Posterior cingulate gyrus (tissue), 11 donors: ENCODE measurements at places on chromosomes 3 and 15.

- DNase-seq, result no peak
Observed at GRCh38 chr15:95656595-95656994, 673.9 kb upstream of the NR2F2 start.

- no peak for DNase-seq
Observed at GRCh38 chr3:134315286-134316106, 58.8 kb downstream of the AMOTL2 start.

DNA sequence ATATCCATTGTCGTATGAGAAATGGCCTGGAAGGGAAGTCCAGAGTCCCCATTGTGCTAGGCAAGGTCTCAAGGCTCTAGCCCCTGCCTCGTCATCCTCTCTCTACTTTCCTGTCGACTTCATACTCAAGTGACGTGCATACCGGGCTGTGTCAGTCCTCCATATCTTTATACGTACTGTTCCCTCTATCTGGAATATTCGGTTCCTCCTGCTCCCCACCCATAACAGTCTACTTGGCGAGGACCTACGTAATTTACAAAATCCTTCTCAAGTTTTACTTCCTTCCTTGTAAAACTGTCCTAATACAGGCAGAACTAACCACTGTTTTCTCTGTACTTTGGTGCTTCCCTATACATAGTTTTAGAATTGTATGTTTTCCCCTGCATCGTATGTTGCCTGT lies 2.2 kb upstream of the ALPK3 start:
- no peak for DNase-seq

- peak; percentile 88 for DNase-seq
Observed at GRCh38 chr15:80788536-80788935, 9.4 kb downstream of the CEMIP start.

GRCh38 chr3:48631516-48632448 lies 3.5 kb downstream of the SLC26A6 start:
- no peak for DNase-seq

DNA sequence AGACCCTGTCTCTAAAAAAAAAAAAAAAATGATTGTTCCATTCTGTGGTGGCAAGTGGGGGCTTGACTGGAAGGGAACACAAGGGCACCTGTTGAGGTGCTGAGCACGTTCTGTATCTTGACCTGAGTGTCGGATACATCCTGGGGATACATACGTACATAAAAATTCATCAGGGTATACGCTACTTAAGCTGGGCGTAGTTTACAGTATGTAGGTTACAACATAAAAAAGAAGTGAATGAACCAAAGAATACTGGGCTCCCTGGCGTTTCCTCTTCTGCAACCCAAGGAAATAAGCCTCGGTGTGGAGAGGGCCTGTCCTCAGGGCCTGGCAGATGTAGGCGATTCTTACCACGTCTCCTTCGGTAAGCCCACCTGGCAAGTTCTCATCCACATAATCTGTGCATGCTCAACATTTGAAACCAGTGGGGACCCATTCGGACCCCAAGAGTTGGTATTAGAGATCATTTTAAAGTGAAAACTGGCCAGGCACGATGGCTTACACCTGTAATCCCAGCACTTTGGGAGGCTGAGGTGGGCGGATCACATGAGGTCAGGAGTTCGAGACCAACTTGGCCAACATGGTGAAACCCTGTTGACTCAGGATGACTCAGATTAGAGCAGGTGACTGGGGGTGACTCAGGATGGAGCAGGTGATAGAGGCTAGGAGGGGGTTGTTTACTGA lies 5.1 kb upstream of the MUC20 start:
- no peak for DNase-seq

DNA sequence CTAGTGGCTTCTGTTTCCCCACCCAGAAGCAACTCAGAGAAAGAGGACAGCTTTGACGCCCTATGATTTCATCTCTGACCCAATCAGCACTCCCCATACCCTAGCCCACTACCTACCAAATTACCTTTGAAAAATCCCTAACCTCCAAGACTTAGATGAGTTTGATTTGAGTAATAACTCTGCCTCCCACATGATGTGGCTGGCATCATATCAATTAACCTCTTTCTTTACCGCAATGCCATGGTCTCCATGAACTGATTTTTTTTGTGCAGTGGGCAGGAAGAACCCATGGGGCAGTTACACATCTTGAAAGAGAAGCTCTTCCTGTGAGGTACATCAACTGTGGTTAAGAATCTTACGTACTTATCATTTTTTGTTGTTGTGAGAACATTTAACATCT lies 25.5 kb upstream of the APOD start:
- no peak for DNase-seq

DNA sequence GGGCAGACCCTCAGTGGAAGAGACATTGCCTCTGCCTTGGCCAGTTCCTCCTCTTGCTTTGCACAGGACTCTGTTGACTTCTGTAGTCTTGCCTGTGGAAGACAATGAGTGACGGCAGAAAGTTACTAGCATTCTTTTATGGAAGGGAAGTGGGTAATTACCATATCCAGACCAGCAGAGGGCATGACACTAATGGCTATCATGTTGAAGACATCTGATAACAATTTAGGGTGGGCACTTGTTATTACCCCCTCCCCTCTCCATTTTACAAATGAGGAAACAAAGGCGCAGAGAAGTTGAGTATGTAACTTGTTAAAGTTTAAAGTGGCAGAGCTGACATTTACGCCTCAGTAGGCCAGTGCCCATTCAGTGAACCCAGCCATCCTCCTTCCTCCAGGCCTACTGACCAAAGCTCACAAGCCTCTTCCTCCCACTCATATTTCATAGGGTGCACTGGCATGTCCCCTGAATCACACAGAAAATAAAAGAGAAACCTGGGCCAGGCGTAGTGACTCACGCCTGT lies 48.2 kb upstream of the FMN1 start:
- DNase-seq, result no peak

DNA sequence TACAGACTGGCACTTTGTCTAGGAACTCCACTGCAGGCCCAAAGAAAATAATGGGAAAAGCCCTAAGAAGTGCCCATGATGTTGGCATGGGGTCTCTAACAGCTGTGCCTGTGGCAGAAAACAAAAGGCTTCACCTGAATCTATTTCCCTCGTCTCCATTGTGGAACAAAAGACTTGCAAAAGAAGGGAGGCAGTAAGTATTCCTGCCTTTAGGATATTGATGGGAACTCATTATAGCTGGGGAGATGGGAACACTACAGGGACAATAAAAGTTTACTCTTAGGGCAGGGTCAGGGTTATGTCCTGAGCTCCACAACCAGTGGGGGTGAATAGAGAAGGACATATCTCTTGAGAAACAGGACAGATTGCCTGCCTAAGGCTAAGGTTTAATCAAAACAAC lies 930.6 kb upstream of the EPHA6 start:
- no peak for DNase-seq

DNA sequence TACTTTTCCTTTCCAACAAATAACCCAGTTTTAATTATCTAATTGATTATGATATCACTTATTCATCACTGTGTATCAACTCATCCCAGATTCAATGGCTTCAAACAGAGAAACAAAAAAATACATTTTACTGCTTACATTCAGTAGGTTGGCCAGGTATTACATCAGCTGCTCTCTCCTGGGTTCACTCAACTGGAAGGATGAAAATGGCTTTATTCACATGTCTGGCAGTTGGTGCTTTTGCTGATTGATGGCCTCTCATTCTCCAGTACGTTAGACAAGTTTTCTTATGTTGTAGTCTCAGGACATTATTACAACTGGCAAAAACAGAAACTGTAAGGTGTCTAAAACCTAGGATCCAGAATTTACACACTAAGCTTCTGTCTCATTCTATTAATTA lies 811.0 kb upstream of the ALCAM start:
- DNase-seq, result no peak

DNA sequence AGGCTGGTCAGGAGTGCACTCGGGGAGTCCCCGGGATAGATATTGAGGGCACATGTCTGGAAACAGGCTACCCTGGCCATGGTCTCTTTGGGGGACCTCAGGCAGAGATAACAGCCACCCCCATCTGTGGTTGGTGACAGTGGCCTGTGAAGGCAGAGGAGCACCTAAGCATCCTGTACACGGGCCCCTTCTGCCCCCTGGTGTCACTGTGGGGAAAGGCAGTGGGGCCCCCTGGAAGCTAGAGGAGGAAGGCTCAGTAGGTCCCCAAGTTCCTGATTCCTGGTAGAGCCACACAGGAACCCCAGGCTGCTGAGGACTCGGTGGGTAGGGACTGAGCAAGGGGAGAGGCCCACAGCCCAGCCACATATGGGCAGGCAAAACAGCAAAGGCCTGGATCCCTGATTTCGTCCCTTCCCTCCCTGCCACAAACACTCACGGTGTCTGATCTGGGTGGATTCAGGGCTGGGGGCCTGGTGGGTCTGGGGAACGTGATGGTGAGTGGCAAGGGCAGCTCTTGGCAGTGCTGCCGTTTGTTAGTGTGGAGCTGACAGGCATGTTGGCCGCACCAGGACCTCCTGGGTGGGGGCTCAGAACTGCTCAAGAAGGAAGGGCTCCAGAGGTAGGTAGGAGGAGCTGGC lies 14.1 kb upstream of the CXCR6 start:
- DNase-seq, result peak; percentile 30

GRCh38 chr15:65743637-65744252 lies 48.3 kb downstream of the DENND4A start:
- DNase-seq, result no peak

- no peak for DNase-seq
Observed at GRCh38 chr15:89136818-89137772, 48.8 kb downstream of the ABHD2 start.

DNA sequence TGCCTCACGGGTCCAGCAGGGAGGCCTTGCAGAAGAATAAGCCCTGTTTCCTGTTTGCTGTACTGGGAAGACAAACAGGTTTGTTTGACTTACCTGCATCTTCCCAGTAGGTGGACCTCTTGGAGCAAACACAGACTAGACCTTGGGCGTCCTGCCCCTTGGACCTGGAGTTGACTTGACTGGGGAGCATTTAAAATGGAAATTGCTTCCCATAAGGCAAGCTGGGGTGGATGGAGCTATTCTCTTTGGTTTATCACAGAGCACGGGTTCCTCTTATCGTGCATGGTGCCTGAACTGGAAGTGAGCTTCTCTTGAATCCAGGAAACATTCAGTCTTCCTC lies 151.4 kb downstream of the RPLP1 start:
- no peak for DNase-seq

DNA sequence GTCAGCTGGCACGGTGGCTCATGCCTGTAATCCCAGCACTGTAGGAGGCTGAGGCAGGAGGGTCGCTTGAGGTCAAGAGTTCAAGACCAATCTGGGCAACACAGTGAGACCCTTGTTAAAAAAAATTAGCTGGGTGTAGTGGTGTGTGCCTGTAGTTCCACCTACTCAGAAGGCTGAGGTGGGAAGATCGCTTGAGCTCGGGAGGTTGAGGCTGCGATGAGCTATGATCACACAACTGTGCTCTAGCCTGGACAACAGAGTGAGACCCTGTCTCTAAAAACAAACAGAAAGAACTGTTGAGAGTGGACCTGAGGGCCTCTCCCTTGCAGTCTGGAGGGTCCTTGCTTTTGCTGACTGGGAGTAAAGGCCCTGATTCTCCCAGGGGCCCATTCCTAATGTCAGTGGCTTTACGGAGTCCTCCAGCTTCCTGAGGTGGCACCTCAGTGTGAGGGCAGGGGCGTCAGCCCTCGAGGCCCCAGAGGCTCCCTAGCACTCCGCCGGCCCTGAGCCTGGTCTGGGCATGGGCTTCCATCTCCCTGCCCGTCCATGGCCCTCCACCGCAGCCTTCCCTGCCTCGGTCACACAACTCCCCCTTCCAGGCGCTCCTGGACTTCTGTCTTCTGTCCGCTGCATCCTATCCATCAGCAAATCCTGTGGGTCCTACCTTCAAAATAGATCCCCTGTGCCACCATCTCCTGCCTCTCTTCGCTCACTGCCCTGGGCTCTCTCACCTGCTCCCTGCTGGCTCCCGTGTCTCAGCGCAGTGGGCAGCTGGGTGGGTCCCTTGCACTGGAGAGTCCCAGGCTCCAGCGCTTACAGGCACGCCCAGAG lies 19.0 kb downstream of the FBLN2 start:
- DNase-seq, result no peak

GRCh38 chr15:28955993-28956421 lies 70.2 kb downstream of the APBA2 start:
- no peak for DNase-seq

- no peak for DNase-seq
Observed at GRCh38 chr3:49916686-49917085, 12.9 kb downstream of the MON1A start.

DNA sequence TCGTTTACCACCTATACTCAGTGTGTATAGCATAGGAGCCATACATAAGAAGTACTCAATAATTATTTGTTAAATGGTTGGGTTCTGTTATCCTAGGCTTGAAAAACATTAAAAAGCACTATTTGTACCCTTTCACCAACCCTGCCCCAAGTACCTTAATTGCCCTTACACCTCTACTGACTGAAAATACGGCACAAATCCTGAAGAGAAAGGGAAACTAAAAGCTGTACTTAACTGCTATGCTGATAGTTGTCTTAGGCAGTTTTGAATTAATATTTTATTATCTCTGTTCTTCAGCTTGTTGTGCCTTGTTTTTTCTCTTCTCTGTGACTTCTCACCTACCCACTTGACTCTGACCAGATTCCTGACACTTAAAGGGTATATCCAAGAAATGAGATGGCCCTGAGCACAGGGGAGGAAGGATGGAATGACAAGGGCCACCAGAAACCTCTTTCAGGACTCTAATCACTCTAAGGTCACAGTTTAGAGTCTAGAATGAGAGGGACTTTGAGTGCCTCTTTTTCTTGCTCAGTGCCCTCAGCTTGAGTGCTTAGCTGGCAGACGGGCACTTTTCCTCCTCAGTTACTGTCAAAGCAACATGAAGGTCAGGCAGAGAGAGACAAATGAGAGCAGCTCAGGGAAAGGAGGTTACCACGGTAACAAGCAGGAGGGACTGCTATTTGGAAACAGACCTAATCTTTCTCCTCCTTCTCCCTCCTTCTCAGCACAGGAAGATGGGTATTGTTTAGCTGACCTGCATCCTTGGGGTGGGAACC lies 136.5 kb downstream of the ZNF609 start:
- no peak for DNase-seq

- no peak for DNase-seq
Observed at GRCh38 chr3:156483961-156484787, 70.7 kb downstream of the SSR3 start.

DNA sequence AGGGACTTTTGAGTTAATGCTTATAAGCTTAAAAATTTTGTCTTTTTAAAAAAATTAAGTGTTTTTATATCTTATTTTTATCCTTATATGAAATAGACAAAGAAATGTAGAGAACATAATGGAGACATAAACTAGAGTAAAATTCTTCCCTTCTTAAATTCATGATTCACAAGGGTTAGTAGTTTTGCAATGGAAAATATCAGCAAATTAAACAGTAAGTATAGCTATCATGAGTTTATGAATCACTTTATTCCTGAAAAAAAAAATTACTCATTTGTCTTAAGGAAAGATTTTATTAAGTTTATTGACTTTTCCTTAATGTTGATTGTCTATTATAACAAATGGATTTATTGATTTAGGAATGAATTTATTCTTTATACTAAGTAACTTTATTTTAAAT lies 4.3 kb downstream of the ATP6V1A start:
- no peak for DNase-seq

DNA sequence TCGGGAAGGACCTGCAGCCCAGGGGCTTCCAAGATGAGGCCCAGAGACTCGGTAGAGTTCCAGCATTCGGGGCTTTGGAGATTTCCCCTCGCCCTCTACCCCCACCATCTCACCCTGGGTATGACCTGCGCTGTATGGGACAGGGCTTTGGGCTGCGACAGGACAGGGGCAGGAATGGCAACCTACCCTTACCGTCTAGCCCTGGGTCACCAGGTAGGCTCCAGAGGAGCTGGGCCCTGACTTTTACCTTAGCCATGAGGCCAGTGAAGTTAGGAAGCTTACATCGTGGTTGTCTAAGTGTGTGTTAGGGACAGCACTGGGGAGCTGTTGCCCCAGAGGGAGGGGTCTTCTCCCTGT lies 683 bp downstream of the PPM1M start:
- no peak for DNase-seq

- DNase-seq, result no peak
Observed at GRCh38 chr15:72796210-72796514, 12.6 kb upstream of the ADPGK start.
